ENCODE measurements at places on chromosomes 4 and X.

DNA sequence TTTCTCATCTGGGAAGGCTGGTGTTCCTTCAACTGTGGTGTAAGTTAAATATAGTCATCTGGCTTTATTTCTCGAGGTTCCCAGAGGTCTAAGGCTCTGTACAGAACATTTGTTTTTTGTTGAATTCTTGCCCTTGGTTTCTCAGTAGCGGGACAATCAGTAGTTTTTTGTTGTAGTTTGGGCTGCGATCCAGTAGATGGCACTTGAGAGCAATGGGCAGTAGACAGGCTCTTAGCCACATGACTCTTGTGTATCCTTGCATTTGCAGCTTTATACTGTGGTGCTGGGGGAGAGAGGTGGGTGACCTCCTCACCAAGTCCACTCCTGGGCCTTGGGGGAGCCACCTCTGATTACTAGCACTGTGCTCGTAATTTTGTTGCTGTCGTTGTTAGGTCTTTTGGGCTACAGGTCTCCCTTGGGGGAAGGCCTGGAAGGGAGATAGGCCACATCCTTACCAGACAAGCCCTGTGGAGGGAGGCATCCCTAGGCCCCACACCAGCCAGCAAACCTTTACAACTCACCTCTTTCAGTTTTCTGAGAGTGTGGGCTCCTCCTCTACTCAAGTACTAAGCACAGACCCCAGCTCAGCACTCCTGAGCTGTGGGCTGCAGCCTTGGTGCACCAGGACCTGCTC, 8.1 kb downstream of the ETDB start:
- H3K27me3 ChIP-seq: no peaks in the 10 kb centered on the region
- DNase-seq: peak; percentile 43
- H3K4me1 ChIP-seq: no peaks in the 10 kb centered on the region
- no peak overlapping the region for H3K4me3 ChIP-seq

- no peaks in the 10 kb centered on the region for H3K4me1 ChIP-seq
- H3K27ac ChIP-seq: no peak overlapping the region
- H3K27me3 ChIP-seq: no peaks in the 10 kb centered on the region
- no peak overlapping the region for H3K4me3 ChIP-seq
These were observed 66.4 kb upstream of the NDP start for GRCh38 chrX:44039556-44039955.

GRCh38 chr4:95833711-95834194, 6.1 kb upstream of the PDHA2 start:
- no peak overlapping the region for H3K4me3 ChIP-seq
- no peaks in the 10 kb centered on the region for H3K36me3 ChIP-seq
- 0 out of 2 replicates have a peak, but pooled peaks cover 4% of the 10 kb centered on the region for H3K4me1 ChIP-seq
- no peak for DNase-seq

- H3K36me3 ChIP-seq: peaks cover 45% of the 10 kb centered on the region
- H3K27ac ChIP-seq: no peak overlapping the region
- no peak overlapping the region for H3K4me3 ChIP-seq
- no peaks in the 10 kb centered on the region for H3K27me3 ChIP-seq
- no peak for DNase-seq
These were observed 3.2 kb downstream of the TMEM165 start for GRCh38 chr4:55398966-55399365.

DNA sequence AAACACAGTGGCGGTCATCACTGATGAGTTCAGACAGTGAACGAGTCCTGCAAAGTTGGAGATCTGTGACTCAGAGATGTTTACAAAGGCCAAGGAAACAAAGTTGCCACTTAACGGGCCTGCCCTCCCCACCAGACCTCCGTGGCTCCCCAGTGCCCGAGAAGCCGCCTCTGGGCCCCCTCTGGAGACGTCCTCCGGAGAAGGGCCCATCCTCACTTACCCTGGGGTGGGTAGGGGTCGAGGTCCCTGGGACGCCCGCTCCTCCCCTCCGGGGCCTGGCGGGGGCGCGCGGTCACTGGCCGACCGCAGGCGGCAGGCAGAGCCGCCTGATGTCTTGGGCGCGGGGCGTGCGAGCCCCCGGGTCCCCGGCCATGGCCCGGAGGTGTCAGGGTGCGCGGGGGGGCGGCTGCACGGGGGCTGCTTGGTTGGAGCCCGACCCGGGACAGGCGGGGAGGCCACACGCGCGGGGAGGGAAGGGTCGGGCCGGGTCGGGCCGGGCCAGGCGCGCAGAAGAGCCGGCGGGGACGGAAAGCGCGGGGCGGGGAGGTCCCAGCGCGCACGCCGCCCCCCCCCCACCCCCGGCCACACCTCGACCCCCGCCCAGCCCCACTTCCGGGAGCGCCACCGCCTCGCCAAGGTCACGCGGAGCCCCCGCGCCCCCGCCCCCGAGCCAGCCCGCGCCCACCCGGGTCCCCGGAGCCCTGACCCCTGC, 529 bp downstream of the DHRSX start:
- H3K27ac ChIP-seq: peak overlapping the region; percentile 80
- DNase-seq: peak; percentile 70
- H3K4me1 ChIP-seq: peaks cover 32% of the 10 kb centered on the region
- H3K27me3 ChIP-seq: no peaks in the 10 kb centered on the region
- H3K36me3 ChIP-seq: peaks cover 14% of the 10 kb centered on the region
- H3K4me3 ChIP-seq: peak overlapping the region; percentile 96

DNA sequence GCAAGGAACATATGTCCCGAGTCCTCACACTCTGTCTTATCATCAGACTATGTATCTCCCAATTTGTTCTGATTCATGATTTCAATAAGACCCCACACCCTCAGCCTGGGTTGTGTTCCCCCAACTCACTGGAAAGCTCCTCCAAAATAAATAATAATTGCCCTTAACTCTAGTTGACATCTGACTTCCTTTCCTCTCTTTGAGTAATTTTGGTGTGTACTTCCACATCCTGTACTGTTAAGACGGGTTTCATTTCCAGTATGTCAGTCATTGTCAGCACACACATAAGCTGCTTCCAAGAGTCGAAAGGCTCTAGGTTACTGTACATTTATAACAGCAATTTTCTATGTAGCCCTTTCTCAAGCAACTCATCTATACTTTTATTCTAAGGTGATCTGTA, 52.2 kb upstream of the C1QTNF7 start:
- H3K4me1 ChIP-seq: no peaks in the 10 kb centered on the region
- H3K27me3 ChIP-seq: peaks cover 10% of the 10 kb centered on the region
- H3K36me3 ChIP-seq: no peaks in the 10 kb centered on the region
- H3K4me3 ChIP-seq: no peak overlapping the region
- no peak for DNase-seq

GRCh38 chrX:45815441-45815840, 614.8 kb upstream of the DIPK2B start:
- H3K4me1 ChIP-seq: no peaks in the 10 kb centered on the region
- 0 out of 2 replicates have a peak, but pooled peaks cover 3% of the 10 kb centered on the region for H3K36me3 ChIP-seq
- H3K27me3 ChIP-seq: no peaks in the 10 kb centered on the region
- no peak for DNase-seq

DNA sequence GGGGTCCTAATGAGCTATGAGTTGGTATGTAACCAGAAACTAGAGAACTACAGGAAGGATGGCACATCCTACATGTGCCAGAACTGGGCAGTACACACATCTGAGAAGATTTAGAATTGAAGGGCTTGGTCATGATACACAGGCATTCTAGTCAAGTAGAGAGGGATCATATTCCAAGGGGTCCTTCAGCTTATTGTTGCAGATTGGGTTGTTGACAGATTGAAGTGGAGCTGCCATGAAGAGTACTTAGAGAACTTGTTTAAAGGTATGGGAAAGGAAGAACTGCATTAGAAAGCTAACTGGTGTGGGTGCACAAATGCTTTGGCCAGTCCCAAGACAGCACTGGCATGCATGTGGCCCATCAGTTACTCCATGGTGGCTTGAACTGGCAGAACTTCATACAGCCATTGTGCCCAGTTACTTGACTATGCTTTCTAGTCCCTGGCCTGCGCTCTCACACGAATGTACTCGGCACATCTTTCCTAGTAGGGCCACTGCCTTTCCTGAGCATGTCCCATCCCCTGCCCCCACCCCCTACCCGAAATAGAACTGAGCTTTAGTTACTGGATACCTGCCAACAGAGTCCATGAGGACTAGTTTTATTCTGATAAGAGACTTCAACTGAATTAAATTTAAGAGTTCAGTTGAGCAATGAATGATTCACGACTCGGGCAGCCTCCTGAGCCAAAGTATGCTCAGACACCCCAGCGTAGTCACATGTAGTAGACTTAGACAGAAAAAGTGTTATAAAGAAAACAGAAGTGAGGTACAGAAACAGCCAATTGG, 64.0 kb downstream of the CCNG2 start:
- H3K36me3 ChIP-seq: no peaks in the 10 kb centered on the region
- H3K4me1 ChIP-seq: no peaks in the 10 kb centered on the region
- H3K4me3 ChIP-seq: no peak overlapping the region
- no peak overlapping the region for H3K27ac ChIP-seq

- no peaks in the 10 kb centered on the region for H3K36me3 ChIP-seq
- H3K27ac ChIP-seq: no peak overlapping the region
- H3K27me3 ChIP-seq: no peaks in the 10 kb centered on the region
- no peak overlapping the region for H3K4me3 ChIP-seq
- peaks cover 23% of the 10 kb centered on the region for H3K4me1 ChIP-seq
These were observed 13.6 kb downstream of the DDX53 start for GRCh38 chrX:23013366-23013765.

- no peak for DNase-seq
- no peaks in the 10 kb centered on the region for H3K27me3 ChIP-seq
- H3K27ac ChIP-seq: no peak overlapping the region
- H3K4me1 ChIP-seq: no peaks in the 10 kb centered on the region
- no peaks in the 10 kb centered on the region for H3K36me3 ChIP-seq
These were observed 202.0 kb downstream of the PCDH19 start for GRCh38 chrX:100208076-100208475.

DNA sequence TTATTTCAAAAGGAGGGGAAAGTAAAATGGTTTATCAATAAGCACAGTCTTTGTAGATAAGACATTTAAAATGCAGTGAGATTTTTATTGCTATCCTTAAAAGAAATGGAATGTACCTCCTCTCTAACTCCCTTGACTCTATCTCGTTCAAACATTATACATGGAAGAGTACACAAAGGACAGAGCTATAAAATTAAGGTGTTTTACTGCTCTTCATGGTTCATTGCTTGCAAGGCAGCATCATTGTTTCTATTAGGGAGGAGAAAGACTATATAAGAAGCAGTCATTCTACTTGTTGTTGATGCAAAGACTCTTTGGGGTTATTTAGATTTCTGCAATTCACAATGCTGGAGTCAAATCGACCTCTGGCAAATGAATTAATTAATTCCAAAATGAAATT, 380.2 kb upstream of the NDST3 start:
- H3K4me1 ChIP-seq: 0 out of 2 replicates have a peak, but pooled peaks cover 2% of the 10 kb centered on the region
- no peak for DNase-seq

DNA sequence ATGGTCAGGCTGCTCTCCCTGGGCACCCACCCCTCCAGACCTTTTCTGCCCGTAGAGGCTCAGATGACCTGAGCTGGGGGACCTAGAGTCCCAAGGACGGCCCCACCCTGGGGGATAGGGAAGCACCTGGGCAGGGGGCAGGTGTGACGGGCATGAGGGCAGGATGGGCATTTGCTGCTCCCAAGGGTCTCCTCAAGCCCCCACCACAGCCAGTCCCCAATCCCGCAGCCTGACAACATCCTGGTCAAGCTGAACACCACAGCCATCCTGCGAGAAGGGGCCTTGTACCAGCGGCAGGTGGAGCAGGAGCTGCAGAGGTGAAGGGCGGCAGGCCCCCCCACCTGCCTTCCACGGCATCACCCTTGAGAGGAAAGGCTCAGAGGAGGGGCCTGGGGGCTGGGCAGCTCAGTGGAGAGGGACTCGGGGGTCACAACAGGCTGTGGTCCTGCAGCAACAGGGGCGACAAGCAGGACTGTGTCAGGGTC, 17.8 kb upstream of the RNF4 start:
- no peak overlapping the region for H3K27ac ChIP-seq
- DNase-seq: no peak
- no peaks in the 10 kb centered on the region for H3K4me1 ChIP-seq
- H3K27me3 ChIP-seq: peaks cover 9% of the 10 kb centered on the region
- no peaks in the 10 kb centered on the region for H3K36me3 ChIP-seq
- no peak overlapping the region for H3K4me3 ChIP-seq

DNA sequence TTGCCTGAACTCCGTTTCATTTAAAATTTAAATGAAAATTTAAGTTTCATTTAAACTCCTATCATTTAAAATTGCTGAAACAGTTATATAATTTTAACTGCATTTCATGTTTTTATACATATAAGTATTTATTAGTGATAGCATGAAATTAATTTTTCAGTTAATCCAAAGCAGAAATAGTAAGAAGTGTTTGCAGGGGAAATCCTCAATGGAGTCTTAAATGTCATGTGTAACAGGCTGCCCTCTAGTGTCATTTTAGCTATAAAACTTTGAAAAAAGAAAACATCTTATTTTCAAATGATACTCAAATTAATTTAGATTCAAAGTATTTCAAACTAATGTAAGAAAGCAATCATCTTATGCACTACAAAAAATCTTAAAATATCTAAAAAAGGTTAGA, 27.2 kb downstream of the TAPT1 start:
- no peak overlapping the region for H3K4me3 ChIP-seq
- H3K36me3 ChIP-seq: peaks cover 36% of the 10 kb centered on the region
- no peaks in the 10 kb centered on the region for H3K4me1 ChIP-seq
- no peak for DNase-seq
- H3K27me3 ChIP-seq: no peaks in the 10 kb centered on the region

GRCh38 chrX:16436348-16437188, 213.4 kb upstream of the S100G start:
- no peak overlapping the region for H3K27ac ChIP-seq
- DNase-seq: peak; percentile 53
- H3K4me3 ChIP-seq: no peak overlapping the region
- no peaks in the 10 kb centered on the region for H3K27me3 ChIP-seq
- no peaks in the 10 kb centered on the region for H3K4me1 ChIP-seq
- H3K36me3 ChIP-seq: no peaks in the 10 kb centered on the region

DNA sequence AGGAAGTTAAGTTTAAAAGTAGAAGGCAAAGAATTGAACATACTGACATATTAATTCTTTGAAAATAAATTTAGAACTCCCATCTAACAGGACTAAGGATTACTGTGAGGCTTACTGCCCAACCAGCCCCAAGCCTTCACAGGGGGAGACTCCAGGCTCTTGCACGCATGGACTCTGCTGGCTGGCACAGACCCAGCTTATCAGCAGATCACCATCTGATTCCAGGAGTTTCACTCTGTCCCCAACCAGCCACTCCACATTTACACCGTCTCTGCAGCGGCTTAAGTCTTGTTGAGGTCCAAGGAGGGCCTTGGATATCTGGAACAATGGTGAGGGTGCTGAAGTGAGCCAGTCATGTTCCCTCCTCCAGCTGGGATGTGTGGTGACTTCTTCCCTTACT, 16.4 kb upstream of the OTUD4 start:
- no peaks in the 10 kb centered on the region for H3K27me3 ChIP-seq
- no peaks in the 10 kb centered on the region for H3K36me3 ChIP-seq
- DNase-seq: no peak
- H3K27ac ChIP-seq: no peak overlapping the region

- H3K4me3 ChIP-seq: no peak overlapping the region
- H3K4me1 ChIP-seq: no peaks in the 10 kb centered on the region
- H3K27ac ChIP-seq: no peak overlapping the region
- H3K27me3 ChIP-seq: peaks cover 8% of the 10 kb centered on the region
These were observed 430.6 kb downstream of the DTHD1 start for GRCh38 chr4:36712013-36712412.

GRCh38 chrX:69424161-69424560, 80.0 kb upstream of the NALF2 start:
- no peak overlapping the region for H3K27ac ChIP-seq
- DNase-seq: no peak
- H3K4me1 ChIP-seq: no peaks in the 10 kb centered on the region
- no peaks in the 10 kb centered on the region for H3K36me3 ChIP-seq
- H3K4me3 ChIP-seq: no peak overlapping the region
- no peaks in the 10 kb centered on the region for H3K27me3 ChIP-seq

GRCh38 chr4:165359506-165359905, 19.3 kb upstream of the CPE start:
- H3K27ac ChIP-seq: no peak overlapping the region
- no peaks in the 10 kb centered on the region for H3K4me1 ChIP-seq
- no peak for DNase-seq
- H3K36me3 ChIP-seq: no peaks in the 10 kb centered on the region
- H3K27me3 ChIP-seq: peaks cover 16% of the 10 kb centered on the region
